ENCODE measurements at places on chromosomes 3 and 15. TPM values are rescaled to one million over a fixed set of nuclear protein-coding genes. Genes with fewer than 3 reads are reported as not detected.

Gene CCDC9B
- 4.0 TPM for total RNA-seq

DNA sequence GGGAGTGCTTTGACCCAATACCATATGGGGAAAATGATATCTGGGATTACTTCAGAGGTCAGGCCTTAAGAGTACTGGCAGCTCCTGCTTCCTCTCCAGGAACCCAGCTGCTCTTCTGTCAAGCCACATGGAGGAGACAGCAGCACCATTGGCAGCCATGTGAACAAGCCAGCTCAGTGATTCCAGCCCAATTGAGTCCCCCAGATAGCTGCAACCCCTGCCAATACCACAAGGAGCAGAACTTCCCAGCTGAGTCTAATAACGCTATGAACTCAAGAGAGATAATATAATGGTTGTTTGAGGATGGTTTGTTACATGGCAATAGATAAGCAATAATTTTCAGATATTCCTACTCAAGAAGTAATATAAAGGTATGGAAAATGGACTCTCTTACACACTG lies 126.8 kb upstream of the CPNE4 start:
- DNase-seq, result peak; percentile 40

DNA sequence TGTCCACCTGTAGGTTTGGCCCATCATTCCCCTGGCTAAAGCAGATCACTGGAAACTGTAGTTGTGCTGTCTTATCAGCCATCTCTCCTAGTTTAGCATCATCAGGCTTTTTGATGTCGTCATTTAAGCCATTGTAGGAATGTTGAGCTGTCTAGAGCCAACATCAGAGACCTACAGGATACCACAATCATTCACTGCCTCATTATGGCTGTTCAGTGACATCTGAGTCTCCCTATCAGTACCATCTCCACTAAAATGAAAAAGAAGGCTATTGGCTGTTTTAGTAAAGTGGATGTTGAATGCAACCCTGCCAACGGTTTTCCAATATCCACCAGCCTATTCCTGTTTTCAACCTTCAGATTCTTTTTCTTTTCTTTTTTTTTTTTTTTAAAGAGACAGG lies 29.2 kb downstream of the RLBP1 start:
- DNase-seq, result no peak

- DNase-seq, result no peak
Observed at GRCh38 chr3:37082317-37082716, 89.0 kb downstream of the MLH1 start.

DNA sequence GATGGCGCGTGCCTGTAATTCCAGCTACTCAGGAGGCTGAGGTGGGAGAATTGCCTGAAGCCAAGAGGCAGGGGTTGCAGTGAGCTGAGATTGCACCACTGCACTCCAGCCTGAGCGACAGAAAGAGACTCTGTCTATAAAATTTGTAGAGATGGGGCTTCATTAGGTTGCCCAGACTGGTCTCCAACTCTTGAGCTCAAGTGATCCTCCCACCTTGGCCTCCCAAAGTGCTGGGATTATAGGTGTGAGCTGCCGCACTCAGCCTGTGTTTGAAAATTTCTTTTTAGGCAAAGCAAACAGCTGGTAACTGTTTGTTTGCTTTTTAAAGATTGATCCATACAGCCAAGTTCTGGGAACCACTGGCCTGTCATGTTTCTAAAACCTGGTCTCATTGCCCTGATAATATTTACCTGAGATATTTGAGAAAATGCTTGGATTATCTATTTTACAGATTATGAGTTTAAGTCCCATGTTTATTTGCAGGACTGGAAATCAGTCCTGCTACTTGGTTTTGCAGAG lies 64.2 kb upstream of the LMOD3 start:
- DNase-seq, result no peak

GRCh38 chr3:128278761-128279600 lies 125.7 kb downstream of the EEFSEC start:
- DNase-seq, result peak; percentile 47

GRCh38 chr3:130892759-130893375 lies 1.0 kb upstream of the ATP2C1 start:
- DNase-seq, result peak; percentile 59

DNA sequence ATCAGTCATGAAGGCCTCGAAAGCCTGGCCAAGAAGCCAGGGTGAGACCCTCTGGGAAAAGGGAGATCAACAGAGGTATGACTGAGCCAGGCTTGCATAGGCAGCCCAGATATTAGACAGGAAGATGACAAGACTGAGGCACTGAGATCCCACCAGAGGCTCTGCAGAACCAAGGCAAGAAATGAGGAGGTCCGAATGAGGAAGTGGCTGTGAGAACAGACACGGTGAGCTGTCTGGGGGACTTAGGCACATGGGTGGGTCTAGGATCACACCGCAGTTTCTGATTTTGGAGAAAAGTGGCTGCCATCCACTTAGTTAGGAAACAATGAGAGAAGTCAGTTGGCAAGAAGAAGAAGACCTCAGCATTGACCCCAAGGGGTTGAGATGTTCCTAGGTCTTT lies 31.5 kb upstream of the PRSS50 start:
- no peak for DNase-seq

DNA sequence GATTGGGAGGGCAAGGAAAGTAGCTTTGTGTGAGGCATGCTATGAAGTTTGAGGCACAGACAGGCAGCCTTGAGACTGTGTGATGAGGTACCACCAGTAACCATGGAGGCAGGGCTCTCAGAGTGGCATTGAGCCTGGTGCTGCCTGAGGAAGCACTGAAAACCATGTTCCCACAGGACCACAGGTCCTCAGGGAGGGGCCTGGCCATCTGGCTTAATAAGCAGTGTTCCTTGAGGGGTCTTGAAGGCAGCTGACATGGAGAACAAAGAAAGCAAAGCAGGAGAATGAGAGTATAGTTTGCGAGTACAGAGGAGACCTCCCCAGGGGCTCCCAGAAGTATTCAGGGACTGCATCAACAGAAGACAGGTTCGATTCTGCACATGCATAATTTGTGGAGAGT lies 346.6 kb downstream of the EPHB1 start:
- DNase-seq, result no peak

DNA sequence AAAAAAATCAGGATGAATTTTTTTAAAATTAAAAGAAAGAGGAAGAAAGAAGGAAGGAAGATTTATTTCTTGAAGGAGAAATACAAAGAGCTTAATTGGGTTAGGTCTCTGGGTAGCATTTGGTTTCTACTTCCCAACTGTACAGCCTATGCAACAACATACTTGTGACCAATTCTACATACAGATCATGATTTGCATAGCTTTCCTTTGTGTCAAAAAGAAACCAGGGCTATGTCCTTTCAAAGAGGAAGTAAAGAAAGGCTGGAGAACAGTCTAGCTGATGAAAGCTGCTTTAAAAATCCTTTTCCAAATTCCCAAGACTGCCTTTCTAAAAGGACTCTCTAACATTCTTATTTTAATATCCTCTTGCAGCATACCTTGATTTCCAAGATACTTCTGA lies 6.1 kb upstream of the HGD start:
- no peak for DNase-seq

GRCh38 chr3:111238885-111239284 lies 167.3 kb downstream of the NECTIN3 start:
- no peak for DNase-seq

GRCh38 chr15:101828774-101829173 lies 16.8 kb downstream of the OR4F15 start:
- DNase-seq, result no peak

DNA sequence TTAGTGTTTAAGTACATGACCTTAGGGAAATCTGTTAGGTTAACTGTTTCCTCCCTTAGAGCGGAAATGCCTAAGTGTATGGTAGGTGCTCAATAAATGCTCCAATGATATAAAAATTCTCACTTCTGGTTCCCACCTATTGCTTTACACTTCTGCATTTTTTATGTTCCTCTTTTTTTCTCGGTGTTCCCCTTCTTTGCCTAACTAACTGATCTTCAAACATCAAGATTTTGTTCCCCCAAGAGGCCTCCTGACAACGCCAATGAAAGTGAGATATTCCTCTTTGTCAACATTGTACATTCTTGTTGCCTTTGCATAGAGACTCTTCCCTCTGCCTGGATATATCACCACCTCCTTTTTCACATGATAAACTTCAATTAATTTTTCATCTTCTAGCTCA lies 17.4 kb downstream of the SLC35A5 start:
- DNase-seq, result no peak

Gene PGBD4
- 0.76 TPM for total RNA-seq

Gene THAP10
- 5.6 TPM for total RNA-seq

Gene CLPX
- 60.5 TPM for total RNA-seq

GRCh38 chr3:15297608-15298350 lies 34.6 kb downstream of the SH3BP5 start:
- DNase-seq, result no peak

Gene TMCO5A
- not detected for total RNA-seq

DNA sequence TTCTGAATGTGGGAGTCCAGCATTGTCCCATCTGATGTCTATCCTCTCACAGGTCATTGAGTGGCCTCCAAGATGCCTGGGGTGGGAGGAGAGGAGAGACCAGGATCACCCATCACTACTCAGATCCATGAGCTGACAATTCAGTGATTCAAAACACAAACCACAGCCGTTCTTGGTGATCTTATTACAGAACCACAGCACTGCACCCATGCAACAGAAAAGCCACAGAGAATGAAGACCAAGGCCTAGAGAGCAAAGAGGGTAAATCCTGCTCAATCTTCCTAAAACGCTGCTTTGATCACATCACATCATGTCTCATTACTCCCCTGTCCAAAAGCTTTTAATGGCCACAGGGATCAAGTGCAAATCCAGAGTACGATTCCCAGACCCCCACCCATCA lies 23.5 kb downstream of the ANP32A start:
- DNase-seq, result no peak

DNA sequence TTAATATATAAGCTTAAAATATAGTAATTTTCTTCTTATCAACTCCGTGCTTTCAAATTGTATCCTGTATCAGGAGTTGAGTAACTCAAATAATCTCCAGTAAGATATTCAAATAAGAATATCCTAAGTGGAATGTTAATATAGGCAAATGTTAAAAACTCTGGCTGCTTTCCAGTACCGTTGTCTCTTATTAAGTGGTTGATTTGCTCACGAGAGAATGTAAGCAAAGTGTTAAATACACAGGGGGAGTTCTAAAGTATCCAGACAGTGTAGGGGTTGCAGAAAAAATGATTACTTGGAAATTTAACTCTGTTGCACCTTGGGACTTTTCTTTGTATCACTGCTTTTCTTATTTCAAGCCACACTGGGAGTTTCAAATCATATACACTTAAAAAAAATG lies 478.9 kb upstream of the TBL1XR1 start:
- no peak for DNase-seq

DNA sequence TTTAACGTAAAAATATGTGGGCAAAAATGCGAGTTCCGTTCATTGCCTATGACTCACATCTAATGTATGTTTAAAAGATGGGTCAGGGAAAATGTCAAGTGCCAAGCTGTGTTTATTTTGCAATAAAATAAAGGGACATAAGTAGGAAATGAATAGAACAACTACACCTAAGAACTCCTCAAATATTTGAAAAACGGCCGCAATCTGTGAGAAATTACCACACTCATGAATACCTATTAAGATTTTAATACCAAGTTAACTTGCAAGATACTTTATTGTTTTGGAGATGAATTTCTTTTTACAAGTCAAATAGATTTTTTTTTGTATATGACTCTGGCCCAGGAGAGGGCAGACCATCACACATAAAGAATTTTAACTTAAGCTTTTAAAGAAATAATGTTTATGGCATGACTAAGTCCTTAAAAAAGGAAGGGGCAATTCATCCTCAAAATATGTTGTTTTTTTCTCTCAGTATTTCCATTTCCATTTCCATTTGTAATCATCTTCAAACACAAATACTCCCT lies 152.7 kb downstream of the SUCNR1 start:
- DNase-seq, result peak; percentile 26

Gene CLDN16
- total RNA-seq, result not detected

DNA sequence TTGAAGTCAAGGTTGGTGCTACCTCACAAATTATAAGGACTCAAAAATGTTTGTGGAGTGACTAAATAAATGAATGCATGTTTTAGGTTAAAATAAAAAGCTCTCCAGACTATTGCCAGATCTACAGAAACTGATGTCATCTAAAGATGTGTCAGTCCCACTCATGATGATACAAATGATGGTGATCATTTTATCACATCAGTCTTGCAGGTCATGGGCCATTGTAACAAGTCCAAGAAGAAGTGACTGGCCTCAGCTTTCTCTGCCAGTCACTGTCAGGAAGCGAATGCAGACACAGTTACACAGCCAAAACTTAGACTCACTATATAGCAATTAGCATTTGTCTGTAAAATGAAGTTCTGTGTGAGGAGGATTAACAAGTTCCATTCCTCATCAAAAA lies 18.5 kb downstream of the ATP8B4 start:
- DNase-seq, result no peak

DNA sequence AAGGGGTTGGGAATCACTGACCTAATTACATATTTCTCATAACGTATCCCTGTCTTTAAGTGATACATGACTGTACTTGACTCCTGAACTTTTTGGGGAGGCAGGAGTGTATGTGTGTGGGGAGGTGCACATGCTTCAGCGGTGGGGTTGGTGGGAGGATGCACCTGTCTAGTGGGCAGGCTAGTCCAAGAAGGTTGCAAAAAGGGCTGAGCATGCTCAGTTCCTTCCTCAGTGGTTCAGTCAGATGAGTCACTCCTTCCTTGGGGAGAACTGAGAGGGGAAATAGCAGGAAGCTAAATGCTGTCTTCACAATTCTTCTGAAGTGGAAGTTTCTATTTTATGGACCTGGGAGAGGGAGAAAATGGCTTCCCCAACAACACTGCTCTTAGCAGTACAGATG lies 24.6 kb upstream of the AP4E1 start:
- DNase-seq, result peak; percentile 15

DNA sequence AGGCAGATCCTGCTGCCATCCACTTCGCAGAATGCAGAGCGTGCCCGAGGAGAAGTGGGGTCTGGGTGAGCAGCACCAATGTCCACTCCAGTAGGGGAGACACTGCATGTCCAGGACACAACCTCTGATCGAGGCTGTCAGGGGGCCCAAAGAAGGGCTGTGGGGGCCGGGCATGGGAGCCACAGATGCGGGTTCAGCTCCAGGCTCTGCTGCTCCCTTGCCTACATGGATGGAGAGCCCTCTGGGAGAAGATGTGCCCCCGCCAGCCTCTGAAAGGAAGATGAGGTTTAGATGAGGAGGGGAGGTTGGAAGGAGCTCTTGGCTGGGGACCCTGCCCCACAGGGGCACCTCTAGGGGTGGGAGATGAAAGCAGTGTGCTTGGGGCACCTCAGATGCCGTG lies 75.4 kb downstream of the KLF13 start:
- no peak for DNase-seq

Gene HTD2
- total RNA-seq, result 3.6 TPM

Gene PP2D1
- total RNA-seq, result not detected

- peak; percentile 88 for DNase-seq
Observed at GRCh38 chr3:141940194-141940776, 63.8 kb downstream of the ATP1B3 start.

Gene PSMD2
- 1,179 TPM for total RNA-seq

GRCh38 chr3:178526291-178526690 lies 9.9 kb upstream of the KCNMB2 start:
- DNase-seq, result no peak

- no peak for DNase-seq
Observed at GRCh38 chr3:18069568-18069967, 327.1 kb upstream of the TBC1D5 start.

- DNase-seq, result no peak
Observed at GRCh38 chr3:15522016-15522415, 510 bp upstream of the COLQ start.

GRCh38 chr3:177515786-177516157 lies 318.5 kb upstream of the TBL1XR1 start:
- DNase-seq, result no peak

Gene DUOXA2
- total RNA-seq, result not detected

GRCh38 chr3:124478830-124479229 lies 251.4 kb upstream of the UMPS start:
- no peak for DNase-seq
